ENCODE measurements at places on chromosomes 1 and 21.

GRCh38 chr1:30335389-30335996 is 387.9 kb downstream of the MATN1 start:
- no peak for DNase-seq

DNA sequence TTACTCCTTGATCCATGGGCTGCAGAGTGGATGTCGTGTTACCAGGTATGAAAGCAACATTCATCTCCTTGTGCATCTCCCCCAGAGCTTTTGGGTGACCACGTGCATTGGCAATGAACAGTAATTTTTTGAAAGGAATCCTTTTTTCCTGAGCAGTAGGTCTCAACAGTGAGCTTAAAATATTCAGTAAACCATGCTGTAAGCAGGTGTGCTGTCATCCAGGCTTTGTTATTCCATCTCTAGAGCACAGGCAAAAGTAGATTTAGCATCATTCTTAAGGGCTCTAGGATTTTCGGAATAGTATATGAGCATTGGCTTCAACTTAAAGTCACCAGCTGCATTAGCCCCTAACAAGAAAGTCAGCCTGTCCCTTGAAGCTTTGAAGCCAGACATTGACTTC is 27.3 kb downstream of the AGPAT3 start:
- no peak for DNase-seq

- no peak for DNase-seq
Observed at GRCh38 chr1:201311356-201312011, 28.2 kb downstream of the PKP1 start.

GRCh38 chr1:65894738-65895605 is 102.3 kb downstream of the PDE4B start:
- peak; percentile 80 for DNase-seq

- no peak for DNase-seq
Observed at GRCh38 chr1:232954594-232955365, 4.4 kb downstream of the NTPCR start.

DNA sequence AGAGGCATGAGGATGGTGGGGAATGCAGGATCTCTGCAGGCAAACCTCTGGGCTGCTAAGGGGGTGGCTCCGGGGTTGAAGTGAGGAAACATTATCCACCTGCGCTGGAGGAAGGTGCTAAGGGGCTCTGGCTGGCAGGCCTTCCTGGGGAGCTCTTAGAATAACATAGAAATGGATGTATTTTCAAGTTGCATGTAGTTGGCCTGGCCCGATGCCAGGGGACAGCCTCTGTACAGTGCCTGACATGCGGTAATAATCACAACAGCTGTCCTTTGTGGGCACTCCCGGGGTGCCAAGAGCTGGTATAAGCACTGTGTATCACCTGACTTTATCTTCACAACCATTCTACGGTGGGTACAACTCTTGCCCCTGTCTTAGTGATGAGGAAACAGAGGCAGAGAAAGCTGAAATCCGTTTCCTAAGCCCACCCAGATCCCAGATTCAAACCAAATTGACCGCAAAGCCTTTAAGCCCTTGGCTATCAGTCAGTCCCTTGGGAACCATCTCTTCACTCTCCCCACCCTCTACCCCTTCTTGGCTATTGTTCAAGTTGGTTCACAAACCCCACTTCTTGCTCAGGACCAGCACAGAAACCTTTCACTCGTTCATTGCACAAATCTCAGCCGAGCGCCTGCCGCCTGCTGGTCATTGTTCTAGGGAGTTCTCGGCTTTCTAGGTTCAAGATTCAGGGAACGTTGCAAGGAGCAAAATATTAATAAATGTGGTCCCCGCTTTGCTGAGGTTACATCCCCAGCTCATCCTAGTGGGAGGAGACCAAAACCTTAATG is 30.9 kb downstream of the PADI4 start:
- no peak for DNase-seq
